ENCODE measurements at places on chromosomes 7 and 10.

DNA sequence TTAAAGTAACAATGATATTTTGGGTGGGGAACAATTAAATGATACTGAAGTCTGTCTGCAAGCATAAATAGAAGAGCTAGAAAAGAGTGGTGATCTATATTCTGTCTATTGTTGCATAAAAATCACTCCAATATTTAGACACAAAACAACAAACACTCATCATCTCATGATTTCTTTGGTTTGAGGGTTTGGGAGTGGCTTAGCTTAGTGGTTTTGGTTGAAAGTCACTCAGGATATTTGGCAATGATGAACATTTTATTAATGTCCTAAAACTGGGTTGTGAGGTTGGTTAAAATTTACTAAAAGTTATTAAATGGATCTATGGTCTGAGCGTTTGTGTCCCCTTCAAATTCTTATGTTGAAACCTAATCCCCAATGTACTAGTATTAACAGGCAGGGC lies 54.7 kb upstream of the EGFR start:
- no peak for ATAC-seq

GRCh38 chr7:82429408-82429807 lies 14.2 kb downstream of the CACNA2D1 start:
- ATAC-seq = no peak

DNA sequence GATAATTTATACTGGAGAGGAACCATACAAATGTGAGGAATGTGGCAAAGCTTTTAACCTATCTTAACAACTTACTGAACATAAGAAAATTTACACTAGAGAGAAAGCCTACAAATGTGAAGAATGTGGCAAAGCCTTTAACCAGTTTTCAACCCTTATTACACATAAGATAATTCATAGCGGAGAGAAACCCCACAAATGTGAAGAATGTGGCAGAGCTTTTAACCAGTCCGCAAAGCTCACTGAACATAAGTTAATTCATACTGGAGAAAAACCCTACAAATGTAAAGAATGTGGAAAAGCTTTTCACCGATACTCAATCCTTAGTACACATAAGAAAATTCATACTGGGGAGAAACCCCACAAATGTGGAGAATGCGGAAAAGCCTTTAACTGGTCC lies 37.9 kb downstream of the ZNF138 start:
- ATAC-seq = no peak

- no peak for ATAC-seq
Measured at GRCh38 chr10:42898037-42898960, 115.7 kb downstream of the BMS1 start.

DNA sequence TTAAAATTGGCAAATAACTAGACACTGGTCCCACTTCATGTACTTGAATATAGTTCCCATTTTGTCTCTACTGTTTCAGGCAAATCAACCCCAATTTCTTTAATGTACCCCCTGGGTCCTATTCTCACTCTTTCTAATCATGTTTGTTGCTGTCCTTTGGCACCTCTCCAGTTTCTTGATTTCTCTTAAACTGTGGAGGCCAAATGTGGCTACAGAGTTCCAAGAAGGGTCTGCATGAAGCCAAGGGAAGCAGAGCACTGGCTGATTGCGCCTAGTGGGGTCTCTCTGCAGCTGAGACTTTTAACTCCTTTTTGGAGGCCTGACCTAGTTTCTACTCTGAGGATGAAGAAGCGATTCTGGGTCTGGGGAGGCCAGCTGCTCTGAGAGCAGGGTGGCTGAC lies 6.7 kb upstream of the ADAM12 start:
- ATAC-seq = no peak

DNA sequence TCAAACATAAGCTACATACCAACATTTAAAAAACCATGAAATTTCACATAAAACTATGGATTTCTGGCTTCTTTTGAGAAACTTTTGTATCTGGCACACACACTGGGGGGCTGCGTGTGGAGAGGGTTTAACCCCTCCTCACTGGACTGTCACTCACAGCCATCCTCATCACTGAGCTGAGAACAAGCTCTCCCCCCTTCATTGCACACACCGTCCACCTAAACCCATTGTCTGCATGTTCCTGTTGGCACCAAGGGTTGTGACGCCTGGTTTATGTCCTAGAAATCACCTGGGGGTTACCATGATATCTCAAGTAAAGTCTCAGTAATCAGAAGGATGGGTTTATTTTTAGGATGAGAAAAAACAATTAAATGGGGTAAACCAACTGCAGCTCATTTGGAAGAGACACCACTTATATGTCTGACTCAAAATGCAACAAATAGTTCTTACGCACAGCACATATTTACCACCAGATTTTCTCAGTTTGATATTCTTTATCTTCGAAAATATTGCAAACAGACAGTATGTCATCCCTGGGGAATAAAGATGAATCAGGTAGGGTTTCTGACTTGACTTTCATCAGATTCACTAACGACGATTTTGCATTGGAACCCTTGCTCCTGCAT lies 218.5 kb upstream of the KLF6 start:
- ATAC-seq = no peak

GRCh38 chr7:91519241-91520158 lies 255.3 kb downstream of the FZD1 start:
- no peak for ATAC-seq

- ATAC-seq = no peak
Measured at GRCh38 chr10:80770239-80770638, 232.5 kb downstream of the SH2D4B start.

DNA sequence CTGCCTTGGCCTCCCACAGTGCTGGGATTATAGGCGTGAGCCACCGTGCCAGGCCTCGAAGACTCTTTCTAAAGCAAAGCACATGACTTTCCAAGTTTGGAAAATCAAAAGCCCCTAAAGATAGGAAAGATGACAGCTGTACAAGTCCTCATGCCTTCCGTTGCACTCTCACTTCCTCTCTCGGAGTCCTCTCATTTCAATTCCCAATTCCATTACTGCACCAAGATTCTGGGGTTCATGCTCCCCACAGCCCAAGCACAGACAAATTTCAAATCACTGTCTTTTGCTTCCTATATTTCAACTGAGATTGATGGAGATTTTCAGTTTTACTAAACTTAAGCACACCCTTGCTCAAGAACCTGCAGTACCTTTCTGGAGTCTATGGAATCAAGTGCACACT lies 10.9 kb upstream of the PLAU start:
- ATAC-seq = no peak

DNA sequence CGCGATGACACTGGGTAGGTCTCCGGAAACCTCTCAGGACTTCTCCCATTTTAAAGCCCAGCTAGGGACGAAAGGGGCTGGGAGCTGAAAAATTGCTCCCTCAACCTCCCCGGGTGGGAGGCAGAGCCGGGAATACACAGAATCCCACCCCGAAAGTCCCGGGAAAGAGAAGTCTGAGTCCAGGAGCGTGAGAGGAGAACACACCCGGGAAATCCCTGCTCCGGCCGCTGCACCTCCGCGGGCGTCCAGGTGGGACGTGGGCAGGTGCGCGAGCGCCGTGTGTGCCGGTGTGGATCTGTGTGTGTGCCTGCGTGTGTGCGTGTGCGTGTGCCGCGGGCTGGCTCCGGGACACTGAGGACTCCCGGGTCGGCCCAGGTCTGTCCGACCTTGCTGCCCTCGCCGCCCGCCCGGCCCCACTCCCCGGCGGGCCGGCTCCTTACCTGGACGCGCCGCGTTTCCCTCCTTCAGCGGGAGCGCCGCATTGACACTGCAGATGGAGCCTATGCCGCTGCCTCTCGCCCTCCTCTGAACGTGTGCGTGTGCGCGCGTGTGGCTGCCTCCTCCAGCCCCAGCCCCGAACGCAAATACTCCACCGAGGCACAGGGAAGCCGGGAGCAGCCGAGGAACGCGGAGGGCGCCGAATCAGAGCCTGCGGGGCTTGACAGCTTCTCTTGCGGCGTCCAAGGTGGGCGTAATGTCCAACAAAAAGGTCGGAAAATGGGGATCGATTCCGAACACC lies at the start of gene PLXNA4:
TSS of gene PLXNA4 (minus strand) at position 489 of the 739 bp plus-strand sequence. CDS start 67,777 bp downstream, outside the sequence.
- peak; percentile 21 for ATAC-seq

DNA sequence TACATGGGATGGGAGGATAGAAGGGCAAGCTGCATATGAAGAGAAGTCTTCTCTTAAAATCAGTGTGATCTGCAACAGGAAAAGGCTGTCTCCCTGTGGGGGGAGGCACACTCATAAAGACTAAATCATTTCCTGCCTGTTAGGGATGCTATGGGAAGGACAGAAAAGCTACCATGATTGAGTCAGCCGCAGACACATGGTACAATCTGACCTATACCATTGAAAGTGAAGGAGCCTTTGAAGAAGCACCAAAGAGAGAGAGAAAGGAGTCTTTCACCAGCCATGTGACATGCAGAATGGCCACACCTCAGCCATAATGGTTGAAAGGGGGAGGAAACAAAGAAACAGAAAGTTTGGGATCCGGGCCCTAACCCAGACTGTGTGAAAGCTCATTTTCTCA lies 29.1 kb downstream of the NUDCD3 start:
- peak; percentile 18 for ATAC-seq

DNA sequence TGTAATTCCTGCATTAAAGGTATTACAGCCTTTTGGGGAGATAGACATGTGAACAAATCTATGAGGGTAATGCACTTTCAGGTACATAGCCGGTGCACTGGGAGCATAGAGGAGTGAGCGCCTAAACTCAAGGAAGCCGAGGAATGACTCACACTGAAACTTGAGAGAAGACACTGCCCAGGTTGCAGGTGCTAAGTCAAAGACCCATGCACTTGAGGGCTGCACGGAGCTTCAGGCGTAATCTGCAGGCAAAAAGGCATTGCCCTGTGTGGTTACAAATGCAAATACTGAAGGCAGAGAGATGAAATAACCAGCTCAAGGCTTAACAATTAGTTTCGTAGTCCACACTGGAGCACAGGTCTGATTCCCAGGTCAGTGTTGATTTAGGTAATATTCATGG lies 51.0 kb upstream of the OSBPL3 start:
- peak; percentile 45 for ATAC-seq

GRCh38 chr7:39609113-39609934 lies 14.0 kb upstream of the RALA start:
- peak; percentile 42 for ATAC-seq

DNA sequence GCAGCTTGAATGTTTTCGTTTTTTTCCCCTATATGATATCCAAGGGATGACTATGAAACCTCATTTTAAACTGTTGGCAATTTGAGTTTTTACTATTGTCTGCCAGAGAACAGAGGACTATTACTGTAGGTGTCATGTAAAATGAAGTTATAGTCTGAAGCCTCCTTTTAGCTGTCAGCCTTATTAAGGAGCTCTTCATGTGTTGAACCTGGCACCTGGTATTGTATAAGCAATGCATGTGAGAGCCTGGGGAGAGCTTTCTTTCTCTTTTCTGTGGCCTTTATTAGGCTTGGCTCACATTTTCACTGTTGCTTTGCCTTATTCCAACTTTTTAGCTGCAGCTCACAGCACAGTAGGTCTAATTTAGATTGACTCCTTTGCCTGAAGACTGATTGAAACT lies 119.1 kb upstream of the FOXP2 start:
- no peak for ATAC-seq

DNA sequence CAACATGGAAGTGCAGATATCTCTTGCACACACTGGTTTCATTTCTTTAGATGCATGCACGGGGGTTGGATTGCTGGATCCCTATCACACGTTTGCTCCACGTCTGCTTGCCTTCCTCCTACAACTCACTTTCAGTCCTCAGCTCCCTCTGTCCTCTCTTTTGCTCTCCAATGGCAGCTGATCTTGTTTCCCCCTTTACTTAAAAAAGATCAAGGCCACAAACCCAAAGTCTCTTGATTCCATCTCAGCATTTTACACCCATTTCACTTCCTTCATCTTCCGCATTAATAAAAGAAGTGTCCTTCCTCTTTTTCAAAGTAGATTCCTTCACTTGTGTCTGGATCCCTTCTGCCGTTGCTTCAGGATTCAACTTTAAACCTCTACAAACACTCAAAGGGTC lies 245.2 kb downstream of the DOCK4 start:
- no peak for ATAC-seq

GRCh38 chr7:84948634-84949033 lies 238.2 kb downstream of the SEMA3D start:
- no peak for ATAC-seq

- peak; percentile 53 for ATAC-seq
Measured at GRCh38 chr10:79488336-79488735, 24.0 kb upstream of the EIF5AL1 start.

DNA sequence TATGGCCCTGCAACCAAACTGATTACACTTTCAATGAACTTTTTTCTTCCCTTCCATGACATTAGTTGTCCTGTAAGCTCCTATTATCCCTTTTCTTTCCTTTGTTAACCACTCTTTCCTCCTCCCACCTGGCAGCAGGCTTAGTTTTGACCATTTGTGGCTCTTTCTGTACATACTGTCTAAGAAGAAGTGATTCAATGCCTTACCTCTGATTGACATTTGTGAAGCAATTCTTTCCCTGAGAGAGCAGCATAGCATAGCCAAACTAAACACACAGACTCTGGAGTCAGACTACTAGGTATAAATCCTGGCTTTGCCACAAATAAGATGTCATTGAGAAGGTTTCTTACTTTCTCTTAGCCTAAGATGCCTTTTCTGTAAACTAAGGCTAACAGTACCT lies 48.9 kb downstream of the AHR start:
- ATAC-seq = no peak

- ATAC-seq = no peak
Measured at GRCh38 chr7:2838451-2838850, 5.7 kb downstream of the GNA12 start.

- ATAC-seq = peak; percentile 83
Measured at GRCh38 chr7:6015917-6016652, 7.0 kb downstream of the AIMP2 start.

DNA sequence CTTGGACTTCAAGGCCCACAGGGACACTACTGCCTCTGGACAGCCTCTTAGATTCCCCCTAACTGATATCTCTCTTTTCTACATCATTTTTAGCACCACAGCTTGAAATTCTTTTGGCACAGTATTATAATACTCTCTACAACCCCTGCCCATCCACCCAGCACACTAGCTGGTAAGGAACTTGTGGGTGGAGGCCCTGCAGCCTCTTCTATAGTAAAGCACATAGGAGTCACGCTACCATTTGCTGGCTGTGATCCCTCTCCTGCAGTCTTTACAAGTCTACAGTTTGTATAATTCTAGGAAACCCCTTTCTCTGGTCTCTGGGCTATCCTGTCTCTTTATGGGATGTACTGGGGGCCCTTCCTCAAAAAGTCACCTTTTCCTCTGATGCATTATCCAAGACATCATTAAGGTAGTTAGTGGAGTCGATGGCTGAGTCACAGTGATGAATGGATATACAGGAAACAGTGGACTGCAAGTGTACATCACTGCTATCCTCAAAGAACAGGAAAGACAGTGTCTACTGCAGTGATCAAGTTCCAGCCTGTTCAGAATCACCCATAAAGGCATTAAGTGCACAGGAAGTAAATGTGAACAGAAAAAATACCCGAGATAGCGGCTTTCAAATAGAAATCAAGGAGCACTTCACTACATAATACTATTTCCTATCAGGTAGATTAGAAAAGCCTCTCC lies 54.4 kb downstream of the STK17A start:
- peak; percentile 91 for ATAC-seq

- no peak for ATAC-seq
Measured at GRCh38 chr10:62911210-62911963, 95.2 kb upstream of the EGR2 start.

GRCh38 chr10:4291990-4292389 lies 507.0 kb upstream of the KLF6 start:
- no peak for ATAC-seq

Measured in esophagus mucosa (tissue), 1 donor.